ENCODE measurements at places on chromosomes 4 and X.

DNA sequence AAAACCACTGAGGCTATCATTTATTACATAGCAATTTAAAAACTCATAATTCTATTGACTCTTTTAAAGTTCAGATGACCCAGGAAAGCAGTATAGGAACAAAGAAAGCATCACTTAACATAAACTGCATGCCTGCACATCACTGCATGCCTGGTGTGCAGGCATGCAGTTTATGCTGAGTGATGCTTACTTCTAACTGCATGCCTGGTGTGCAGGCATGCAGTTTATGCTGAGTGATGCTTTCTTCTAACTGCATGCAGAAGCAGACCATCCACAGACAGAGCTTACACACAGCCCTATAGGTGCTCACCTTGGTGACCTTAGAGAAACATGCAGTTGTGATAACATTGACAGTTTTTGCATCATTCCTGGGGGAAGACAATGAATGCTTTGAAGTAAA, 17.0 kb downstream of the SDAD1 start:
- DNase-seq = no peak

DNA sequence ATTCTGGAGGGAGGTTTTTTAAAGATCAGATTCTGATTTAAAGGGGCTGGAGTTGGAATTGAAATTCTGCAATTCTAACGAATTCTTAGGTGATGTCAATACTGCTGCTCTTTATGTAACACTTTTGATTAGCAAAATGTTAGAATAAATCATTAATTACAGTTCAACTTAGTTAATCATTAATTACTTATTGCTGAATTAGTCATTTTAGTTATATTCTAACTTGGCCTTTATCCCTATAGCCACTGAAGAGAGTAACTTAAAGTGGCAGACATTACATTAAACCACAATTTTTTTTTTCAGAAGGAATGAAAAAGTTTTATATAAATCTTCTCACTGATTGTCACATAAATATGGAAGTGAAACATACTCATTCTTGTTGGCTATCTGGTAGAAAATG, 206.6 kb upstream of the ITM2A start:
- no peak for DNase-seq

- peak; percentile 46 for DNase-seq
These were observed 4.7 kb downstream of the RASGEF1B start for GRCh38 chr4:81466841-81467671.

DNA sequence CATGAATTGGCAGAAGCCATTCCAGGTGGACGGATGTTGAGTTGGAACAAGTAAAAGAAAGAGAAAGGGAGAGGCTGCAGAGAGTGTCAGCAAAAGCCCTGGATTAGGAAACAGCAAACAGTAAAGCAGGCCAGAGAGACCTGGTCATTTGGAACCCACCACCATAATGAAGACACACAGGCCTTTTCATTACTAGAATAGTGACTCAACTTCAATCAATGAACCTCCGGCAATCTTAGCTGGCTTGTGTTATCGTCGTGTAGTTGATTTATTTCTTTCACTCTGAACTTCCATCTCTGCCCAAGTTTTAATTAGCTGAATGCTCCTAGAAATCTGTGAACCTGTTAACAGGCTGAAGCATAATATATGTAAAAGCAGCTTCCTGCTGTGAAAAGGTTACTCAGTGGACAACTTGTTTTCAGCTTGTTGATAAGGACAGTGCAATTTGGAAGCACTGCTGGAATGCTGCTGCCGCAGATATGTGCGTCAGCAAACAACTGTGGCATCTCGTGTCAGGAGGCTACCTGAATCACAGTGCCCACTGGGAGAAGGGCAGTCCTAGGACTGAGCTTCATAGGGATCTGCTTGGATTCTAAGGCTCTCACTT, 68.8 kb downstream of the SPANXN4 start:
- DNase-seq = no peak

- DNase-seq = no peak
These were observed 110.1 kb downstream of the GBA3 start for GRCh38 chr4:22802876-22803275.

DNA sequence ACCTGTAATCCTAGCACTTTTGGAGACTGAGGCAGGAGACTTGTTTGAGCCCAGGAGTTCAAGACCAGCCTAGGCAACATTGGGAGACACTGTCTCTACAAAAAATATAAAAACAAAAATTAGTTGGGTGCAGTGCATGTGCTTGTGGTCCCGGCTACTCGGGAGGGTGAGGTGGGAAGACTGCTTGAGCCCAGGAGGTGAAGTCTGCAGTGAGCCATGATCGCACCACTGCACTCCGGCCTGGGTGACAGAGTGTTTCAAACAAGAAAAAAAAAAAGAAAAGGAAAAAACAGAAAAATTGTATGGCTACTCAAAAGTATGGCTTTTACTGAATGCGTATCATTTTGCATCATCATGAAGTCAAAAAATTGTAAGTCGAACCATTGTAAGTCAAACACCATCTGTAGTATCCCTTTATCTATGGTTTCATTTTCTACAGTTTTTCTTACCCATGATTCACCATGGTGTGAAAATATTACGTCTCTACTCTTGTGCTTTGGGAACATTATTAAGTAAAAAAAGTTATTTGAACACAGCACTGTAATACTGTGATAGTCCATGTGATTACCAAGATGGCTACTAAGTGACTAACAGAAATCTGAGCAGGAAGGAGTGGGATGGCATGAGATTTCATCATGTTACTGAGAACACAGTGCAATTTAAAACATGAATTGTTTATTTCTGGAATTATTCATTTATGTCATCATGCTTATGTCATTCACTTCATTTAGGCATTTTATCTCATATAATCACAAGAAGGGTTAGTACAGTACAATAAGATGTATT, 26.5 kb upstream of the MANBA start:
- no peak for DNase-seq

GRCh38 chr4:17367201-17367600, 144.7 kb downstream of the QDPR start:
- no peak for DNase-seq

- DNase-seq = no peak
These were observed 88.1 kb upstream of the CCSER1 start for GRCh38 chr4:90039122-90039521.

- DNase-seq = no peak
These were observed 264.0 kb downstream of the TRIML1 start for GRCh38 chr4:188403272-188403671.

- no peak for DNase-seq
These were observed 32.4 kb upstream of the TMEM131L start for GRCh38 chr4:153433754-153434105.

DNA sequence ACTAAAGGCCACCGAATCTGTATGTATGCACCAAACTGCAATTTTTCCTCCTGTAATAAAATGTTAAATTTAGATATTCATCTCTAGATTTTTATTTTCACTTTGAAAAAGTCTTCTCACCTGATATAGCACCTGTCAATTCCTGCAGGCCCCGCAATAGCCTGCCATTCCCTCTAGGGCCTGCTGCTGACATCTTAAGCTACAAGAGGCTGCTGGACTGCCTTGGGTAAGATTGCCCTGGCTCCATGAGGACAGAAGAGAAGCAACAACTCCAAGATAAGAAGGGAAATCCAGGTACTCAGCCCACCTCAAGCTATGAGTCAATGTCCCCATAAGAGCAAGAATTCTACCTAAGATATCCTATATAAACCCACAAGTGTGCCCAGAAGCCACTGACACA, 230.2 kb upstream of the AGTR2 start:
- no peak for DNase-seq

GRCh38 chr4:24582235-24582832, 2.0 kb downstream of the DHX15 start:
- peak; percentile 24 for DNase-seq

DNA sequence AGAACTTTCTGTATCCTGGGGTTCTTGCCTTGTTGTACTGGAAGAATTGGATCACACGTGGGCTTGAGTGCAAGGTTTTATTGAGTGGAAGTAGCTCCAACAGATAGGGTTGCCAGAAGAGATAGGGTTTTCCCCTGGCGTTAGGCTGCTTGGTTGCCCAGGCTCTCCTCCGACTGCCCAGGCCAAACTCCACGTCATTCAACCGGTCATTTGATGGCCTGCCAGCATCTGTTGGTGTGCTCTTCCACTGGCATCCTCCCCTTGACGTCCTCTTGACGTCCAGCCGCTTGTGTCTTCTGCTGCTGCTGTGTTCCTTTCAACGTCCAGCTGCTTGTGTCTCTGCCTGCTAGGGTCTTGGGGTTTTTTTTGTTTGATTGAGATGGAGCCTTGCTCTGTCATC, 340.3 kb upstream of the ZCCHC13 start:
- DNase-seq = no peak

DNA sequence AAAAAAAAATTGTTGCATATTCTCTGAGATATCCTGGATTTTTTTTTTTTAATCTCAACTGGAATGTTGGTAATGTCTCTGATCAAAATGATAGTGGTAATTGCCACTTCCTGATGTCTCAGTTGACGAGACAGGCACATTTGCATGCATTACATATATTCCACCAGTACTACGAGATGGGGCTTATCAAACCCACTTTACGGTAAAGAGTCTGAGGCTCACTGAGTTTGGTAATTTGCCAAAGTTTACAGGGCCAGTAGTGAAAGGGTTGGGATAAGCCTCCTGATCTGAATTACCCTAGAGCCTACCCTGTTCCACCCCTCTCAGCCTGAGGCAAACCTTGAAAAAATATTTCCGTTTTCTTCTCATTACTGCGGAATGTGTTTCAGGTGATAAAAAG, 5.3 kb downstream of the MAGEB2 start:
- DNase-seq = no peak

DNA sequence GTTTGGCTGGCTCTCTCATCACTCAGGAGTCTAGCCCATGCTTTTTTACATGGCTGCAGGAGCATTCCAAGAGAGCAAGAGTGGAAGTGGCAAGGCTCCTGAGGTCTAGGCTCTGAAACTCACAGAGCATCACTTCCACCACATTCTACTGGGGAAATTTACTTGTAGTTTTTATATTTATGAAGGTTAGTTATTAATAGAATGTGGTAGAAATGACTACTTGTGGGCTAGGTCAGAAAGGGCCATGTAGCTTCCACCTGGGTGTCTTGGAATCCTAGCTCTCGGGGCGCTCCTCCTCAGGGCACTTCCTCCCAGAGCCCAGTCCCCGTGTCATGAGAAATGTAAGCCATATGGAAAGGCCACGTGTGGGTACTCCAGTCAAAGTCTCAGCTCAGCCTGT, 127.0 kb upstream of the CASK start:
- no peak for DNase-seq

- DNase-seq = no peak
These were observed 176.7 kb downstream of the SMARCA1 start for GRCh38 chrX:129346574-129346973.

DNA sequence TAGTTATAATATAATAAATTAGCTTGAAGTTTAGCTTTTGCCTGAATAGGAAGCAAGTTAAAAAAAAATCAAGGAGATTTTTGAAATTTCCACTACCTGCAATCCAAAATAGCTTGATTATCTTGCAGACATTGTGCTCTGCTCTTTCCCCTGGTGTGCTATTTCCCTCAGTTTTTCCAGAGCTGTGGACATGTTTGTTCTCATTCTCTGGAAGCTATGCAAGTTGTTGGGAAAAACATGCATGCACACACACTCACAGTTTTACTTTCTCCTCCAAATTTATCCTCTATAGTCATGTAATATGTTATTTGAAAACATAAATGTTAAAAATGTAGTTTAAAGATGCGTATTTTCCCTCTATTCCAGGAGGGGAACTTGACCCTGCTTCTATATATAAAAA, 225.8 kb upstream of the ARSJ start:
- no peak for DNase-seq

DNA sequence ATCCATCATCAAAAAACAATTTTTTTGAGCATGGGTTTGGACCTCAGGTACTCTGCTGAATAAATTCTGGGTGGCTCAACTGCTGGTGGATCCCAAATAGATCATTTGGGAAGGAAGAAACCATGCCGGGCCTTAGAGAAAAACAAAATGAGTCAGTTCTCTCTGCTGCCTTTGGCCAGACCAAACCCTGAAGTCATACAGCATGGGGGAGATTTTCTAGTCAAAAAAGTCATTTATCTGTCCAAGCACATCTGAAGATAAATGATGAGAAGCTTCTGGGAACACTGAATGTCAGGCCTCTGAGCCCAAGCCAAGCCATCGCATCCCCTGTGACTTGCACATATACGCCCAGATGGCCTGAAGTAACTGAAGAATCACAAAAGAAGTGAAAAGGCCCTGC, 261.4 kb downstream of the DHX15 start:
- no peak for DNase-seq

- DNase-seq = no peak
These were observed 198.9 kb downstream of the FBXO8 start for GRCh38 chr4:174084542-174084941.

DNA sequence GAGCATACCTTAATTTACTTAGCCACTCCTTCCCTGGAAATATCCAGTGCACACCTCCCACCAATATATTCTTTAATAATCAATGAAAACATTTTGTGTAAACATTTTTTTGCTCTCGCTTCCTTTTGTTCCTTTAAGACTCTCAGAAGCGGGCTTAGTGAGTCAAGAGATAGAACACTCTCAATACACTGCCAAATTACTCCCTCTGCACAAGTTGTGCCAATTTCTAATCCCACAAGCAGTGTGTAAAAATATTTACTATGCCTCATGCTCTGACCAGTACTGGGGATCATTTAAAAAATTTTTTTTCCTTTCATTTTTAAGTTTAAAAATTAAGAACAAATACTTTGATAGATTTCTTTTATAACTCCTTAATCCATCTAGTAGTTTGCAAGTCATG, 5.1 kb downstream of the MORF4L2 start:
- DNase-seq = no peak

GRCh38 chr4:3436798-3437581, 4.8 kb upstream of the HGFAC start:
- peak; percentile 44 for DNase-seq

DNA sequence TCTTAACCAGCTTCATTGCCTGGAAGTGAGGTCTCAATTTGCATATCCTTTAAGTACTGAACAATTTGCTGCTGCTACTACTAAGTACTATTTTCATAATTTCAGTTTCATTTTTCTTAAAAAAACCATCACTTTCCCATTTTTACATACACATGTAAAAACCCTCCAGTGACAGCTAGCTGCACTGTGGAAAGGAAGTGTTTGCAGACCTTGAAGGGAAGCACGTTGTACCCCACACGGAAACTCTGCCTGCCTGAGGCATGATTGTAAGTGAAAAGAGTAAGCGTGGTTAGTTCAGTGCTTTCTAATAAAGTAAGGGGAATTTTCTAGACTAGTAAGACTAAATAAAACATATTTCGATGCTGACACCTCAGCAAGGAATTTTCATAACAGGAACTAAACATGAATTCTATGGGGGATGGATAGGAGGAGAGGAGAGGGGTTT, 103.6 kb downstream of the RAPGEF2 start:
- no peak for DNase-seq

Measured in NCI-H1417 (cell line).